IPS DF 6.9 (cell line): ENCODE measurements at places on chromosomes 1 and 21.

DNA sequence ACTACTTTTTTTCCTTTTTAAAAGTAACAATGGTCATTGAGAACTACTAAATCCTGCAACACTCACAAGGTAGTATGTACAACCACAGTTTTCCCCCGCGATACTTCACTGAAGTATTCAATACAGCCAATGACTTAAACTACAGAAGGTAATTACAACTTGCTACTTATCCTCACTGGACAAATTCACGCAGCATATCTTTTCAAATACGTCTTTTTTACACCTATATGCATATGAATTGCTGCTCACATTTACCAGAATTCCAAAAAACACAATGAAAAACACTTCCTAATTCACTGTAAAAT is 12.4 kb downstream of the NRIP1 start:
- DNase-seq: no peak

- DNase-seq: no peak
These were observed 9.9 kb upstream of the LRRC39 start for GRCh38 chr1:100187912-100188311.

- DNase-seq: no peak
These were observed 3.0 kb upstream of the SUCO start for GRCh38 chr1:172530000-172530399.

GRCh38 chr21:45080639-45081414 is 6.4 kb downstream of the ADARB1 start:
- no peak for DNase-seq

DNA sequence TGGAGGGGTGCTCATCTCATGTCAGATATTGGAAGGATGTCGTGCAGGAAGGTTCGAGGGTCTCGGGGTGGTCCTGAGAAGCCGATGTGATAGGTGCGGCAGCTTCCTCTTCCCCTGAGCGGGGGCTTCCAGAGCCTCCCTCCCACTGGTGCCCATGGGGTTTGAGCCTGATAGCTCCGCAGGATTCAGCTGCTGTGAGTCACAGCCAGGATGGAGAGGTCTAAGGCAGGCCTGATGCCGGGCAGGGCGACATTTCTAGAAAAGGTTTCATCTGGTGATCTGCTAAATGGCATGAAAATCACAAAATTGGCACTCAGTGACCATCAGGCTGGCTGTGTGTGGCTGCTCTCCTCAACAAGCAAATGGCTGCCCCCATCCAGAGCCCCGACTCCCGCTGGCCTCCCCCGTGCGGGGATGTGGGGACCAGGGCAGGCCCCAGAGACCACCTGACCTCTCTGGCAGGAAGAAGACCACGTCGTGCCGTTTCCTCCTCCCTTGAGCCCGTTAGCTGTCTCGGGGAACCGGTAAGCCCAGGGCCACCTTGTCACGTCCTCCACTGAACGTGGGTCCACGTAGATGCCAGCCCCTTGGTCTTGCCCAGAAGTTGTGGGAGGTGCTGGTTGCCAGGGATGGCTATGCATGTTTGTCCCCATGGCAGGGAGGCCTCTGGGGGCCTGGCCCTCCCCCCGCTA is 66.1 kb downstream of the SKI start:
- no peak for DNase-seq

- DNase-seq: no peak
These were observed 49.4 kb downstream of the ILDR2 start for GRCh38 chr1:166925810-166926478.

DNA sequence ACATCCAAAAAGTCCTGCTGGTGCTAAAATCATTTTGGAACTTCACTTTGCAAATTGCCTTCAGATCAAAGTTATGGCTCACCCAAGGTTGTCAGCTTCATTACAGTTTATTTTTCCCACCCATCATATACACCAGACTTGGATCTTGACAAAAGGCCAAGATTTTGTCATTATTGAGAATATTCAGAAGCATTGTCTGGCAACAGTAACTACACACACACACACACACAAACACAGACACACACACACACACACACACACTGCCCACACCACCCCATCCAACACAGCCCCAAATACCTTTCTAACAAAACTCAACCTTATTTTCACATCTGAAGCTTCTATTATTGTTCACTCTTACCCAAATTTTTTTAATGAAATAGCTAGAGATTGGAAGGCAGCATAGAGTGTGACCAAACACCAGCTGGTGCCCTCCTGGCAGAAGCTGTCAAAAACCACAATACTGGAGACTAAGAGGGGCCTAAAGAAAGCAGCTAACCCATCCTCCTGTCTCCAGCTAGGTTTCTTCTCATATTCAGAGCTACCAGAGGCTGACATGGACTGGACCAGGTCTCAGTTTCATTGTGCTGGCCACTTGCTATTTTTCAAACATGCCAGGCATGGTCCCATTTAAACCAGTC is 139.1 kb upstream of the ZC3H11B start:
- DNase-seq: no peak
